ENCODE measurements at places on chromosomes 5 and 9. TPM values are rescaled to one million over a fixed set of nuclear protein-coding genes. Genes with fewer than 3 reads are reported as not detected.

ENTREP1 gene
- total RNA-seq, result not detected

FAM200C gene
- total RNA-seq, result 1.0 TPM

TEK gene
- total RNA-seq, result not detected

ORM2 gene
- not detected for total RNA-seq

FBXL7 gene
- total RNA-seq, result not detected

SNCB gene
- total RNA-seq, result not detected

PCDHB7 gene
- not detected for total RNA-seq

FOXD4L3 gene
- 0.10 TPM for total RNA-seq

CCL19 gene
- total RNA-seq, result not detected

CENPK gene
- total RNA-seq, result 78.6 TPM

TEX48 gene
- total RNA-seq, result not detected

SLC6A19 gene
- total RNA-seq, result not detected

TMEM215 gene
- total RNA-seq, result not detected

ANKRD18B gene
- 0.73 TPM for total RNA-seq

ADAMTS13 gene
- 1.4 TPM for total RNA-seq

PAEP gene
- total RNA-seq, result not detected

INSL6 gene
- total RNA-seq, result not detected

PCDHB13 gene
- not detected for total RNA-seq

LRRTM2 gene
- not detected for total RNA-seq

PCDHGB7 gene
- total RNA-seq, result not detected

CLIC3 gene
- not detected for total RNA-seq

PDE6A gene
- total RNA-seq, result not detected

SHC3 gene
- not detected for total RNA-seq

UGT3A1 gene
- total RNA-seq, result not detected

FAM81B gene
- total RNA-seq, result not detected

INVS gene
- 17.3 TPM for total RNA-seq

PCDHAC1 gene
- total RNA-seq, result not detected

PAX5 gene
- 0.34 TPM for total RNA-seq

SH3GLB2 gene
- 56.3 TPM for total RNA-seq

LTC4S gene
- total RNA-seq, result 0.55 TPM

EPB41L4A gene
- 0.04 TPM for total RNA-seq

ACTBL2 gene
- total RNA-seq, result not detected

ACSL6 gene
- 20.9 TPM for total RNA-seq

GHR gene
- not detected for total RNA-seq

TOR2A gene
- total RNA-seq, result 24.9 TPM

ANKRD31 gene
- 0.65 TPM for total RNA-seq

CCL27 gene
- total RNA-seq, result 0.29 TPM

PCDHGA9 gene
- not detected for total RNA-seq

SMIM33 gene
- total RNA-seq, result 0.10 TPM

CD274 gene
- total RNA-seq, result 20.3 TPM

LMX1B gene
- not detected for total RNA-seq

SPINK7 gene
- not detected for total RNA-seq

C9orf57 gene
- total RNA-seq, result not detected
